LoVo (cell line): ENCODE measurements at places on chromosomes 3 and 15.
A peak's percentile ranks its signal among the peaks of the same experiment; 100 is the strongest.

- no peak for DNase-seq
Measured at GRCh38 chr3:141218162-141218835, 13.3 kb upstream of the PXYLP1 start.

GRCh38 chr3:197024881-197025735, 4.5 kb downstream of the MELTF start:
- no peak for DNase-seq

- DNase-seq, result no peak
Measured at GRCh38 chr3:53613125-53613524, 118.7 kb downstream of the CACNA1D start.

- DNase-seq, result no peak
Measured at GRCh38 chr15:92714077-92714476, 58.5 kb upstream of the FAM174B start.

DNA sequence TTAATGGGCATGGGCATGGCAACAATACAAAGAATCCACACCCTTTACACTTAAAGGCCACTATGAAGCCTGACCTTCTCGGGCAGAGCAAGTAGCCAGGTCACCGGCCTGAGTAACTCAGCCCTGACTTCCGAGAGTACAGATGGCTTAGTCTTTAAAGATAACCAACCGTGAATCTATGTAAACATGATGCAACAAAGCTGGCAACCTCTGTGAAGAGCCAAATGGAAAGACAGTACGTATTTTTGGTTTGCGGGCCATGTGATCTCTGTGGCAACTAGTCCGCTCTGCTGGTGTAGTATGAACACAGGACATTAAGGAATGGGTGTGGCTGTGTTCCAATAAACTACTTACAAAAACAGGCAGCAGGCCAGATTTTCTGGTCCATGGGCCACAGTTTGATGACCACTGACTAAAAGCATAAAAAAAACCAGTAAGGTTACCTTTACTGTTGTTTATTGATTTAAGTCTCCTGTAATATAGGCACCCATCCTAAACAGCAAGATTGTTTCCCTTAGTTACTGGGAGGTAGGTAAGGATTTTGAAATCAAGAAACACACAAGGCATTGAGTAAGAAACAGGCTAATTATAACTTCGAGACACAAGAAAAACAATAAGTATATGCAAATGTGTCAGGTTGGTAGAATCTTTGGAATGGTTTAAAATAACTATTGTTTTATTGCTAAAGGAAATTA, 14.5 kb downstream of the RIOX2 start:
- no peak for DNase-seq

DNA sequence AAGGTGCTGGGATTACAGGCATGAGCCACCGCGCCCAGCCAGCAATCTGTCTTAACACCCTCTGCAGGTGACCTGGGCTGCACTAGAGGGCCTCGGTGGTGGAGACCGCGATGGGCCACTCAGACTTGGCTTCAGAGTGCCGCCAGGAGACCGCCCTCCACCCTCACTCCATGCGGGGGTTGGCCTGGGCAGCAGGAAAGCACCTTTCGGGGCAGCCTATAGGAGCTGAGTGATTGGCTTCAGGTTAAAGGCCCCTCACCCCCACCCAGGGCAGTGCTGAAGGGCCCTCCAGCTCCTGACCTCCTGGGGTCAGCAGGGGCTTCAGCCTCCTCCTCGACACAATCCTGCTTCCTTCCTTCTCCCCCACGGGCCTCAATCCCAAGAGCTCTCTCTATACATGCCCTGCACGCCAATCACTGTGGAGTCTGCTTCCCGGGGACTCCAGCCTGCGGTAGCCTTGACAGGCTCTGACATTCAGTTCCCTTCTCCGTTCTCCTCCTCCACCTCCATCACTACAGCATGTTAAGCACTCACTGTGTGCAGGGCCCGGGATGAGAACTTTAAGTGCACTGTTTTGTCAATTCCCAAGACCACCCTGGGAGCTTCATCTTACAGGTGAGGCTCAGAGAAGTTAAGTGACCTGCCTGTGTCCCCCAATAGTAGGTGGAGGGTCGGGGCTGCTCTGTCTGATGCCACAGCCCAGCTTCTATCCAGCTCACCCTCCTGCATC, 225.3 kb downstream of the XXYLT1 start:
- DNase-seq, result no peak

DNA sequence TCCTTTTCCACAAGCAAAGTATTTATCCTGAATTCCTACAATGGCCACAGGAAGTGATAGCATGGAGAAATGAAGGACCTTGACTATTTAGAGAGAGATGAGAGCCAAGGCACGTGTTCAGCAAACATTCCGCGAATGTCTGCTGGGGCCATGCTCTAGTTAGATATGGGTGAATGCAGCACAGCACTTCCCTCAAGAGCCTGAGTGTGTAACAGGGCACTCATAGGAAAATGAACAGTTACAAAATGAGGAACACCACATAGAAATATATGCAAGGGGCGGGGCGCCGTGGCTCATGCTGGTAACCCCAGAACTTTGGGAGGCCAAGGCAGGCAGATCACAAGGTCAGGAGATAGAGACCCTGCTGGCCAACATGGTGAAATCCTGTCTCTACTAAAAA, 406.9 kb downstream of the NR2F2 start:
- DNase-seq, result no peak

GRCh38 chr15:93042211-93042610, 46.8 kb downstream of the RGMA start:
- DNase-seq, result no peak

DNA sequence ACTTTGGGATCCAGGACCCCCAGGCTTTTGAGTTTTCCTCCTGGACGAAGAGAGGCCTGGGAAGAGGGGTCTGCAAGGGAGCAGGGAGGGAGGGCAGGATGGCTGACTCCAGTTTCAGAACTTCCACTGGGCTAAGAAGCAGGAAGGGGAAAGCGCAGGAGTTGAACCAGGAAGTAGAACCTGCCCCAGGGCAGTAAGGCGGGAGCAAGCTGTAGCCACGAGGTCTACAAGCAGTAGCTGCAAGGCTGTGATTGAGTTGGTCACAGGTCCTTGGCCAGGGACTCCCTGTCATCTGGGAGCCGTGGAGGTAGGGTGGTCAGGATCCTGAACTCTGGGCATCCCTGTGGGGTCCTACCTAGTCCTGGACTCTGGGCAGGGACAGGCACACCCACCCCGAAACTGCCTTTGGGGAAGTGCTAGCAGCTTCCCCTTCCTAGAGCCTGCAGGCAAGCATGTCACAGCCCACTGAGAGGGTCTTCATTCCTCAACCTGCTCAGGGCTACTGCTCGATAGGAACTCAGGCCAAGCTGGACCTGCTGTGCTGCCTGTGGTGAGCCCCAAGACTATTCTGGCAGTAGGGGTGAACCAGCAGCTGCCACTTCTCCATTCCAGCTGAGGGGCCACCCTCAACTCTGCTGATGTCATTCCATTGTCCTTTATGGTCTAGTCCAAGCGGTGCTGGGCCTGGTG, 5.8 kb upstream of the GNAI2 start:
- no peak for DNase-seq

GRCh38 chr15:37934340-37934739, at the start of gene TMCO5A:
Gene TMCO5A, plus strand, starts transcription at chr15:37934640. Its CDS starts 1,684 bp downstream, at chr15:37936324.
- DNase-seq, result no peak

- DNase-seq, result no peak
Measured at GRCh38 chr3:5052247-5052646, 69.8 kb upstream of the ARL8B start.

DNA sequence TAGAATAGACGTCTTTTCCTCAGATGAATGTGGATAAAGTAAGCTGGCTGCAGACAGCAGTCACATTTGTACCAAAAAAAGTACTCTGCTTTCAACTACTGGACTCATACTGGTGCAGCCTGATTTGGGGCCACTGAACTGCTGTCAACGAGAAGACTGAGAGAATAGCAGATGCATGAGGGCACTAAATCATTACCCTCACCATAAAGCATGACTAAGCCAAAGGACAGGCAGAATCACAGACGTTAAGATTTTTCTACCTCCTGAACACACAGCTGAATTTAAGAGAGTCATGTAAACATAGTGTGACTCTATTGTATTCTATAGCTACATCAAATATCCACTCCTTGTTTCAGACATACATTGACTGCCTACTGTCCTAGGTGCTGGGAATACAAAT, 67.8 kb upstream of the CDAN1 start:
- DNase-seq, result no peak

DNA sequence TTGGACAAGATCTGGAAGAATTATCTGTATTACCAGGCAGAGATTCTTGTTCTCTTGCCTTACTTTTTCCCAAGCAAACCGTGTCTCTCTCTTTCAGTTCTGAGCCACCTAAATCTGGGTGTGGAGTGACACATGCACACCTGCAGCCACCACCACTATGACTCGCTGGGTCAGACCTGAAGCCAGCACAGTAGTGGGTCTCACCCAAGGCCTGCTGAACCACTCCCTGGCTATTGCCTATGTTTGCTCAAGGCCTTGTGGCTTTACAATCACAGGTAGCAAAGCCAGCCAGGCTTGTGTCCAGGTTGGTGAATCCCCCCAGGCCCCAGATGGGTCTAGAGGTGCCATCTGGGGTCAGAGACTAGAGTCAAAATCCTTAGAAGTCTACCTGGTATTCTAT, 28.7 kb upstream of the COPB2 start:
- DNase-seq, result peak; percentile 49

DNA sequence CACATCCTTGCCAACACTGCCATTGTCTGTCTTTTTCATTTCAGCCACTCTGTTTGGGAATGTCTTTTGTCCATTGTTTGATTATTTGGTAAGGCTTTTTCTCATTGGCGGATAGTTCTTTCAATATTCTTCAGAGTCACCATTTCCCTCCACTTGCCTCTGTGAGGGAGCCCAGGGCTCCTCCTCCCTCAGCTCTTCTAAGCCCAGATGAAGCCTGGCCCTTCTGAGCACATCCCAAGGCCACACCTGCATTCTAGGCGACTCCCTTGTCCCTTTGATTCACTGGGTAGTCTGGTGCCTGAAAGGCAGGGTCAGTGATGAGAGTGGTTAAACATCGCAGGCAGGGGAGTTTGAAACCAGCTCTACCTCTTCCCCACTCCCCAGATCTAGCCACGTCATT, 12.4 kb upstream of the LTF start:
- no peak for DNase-seq

DNA sequence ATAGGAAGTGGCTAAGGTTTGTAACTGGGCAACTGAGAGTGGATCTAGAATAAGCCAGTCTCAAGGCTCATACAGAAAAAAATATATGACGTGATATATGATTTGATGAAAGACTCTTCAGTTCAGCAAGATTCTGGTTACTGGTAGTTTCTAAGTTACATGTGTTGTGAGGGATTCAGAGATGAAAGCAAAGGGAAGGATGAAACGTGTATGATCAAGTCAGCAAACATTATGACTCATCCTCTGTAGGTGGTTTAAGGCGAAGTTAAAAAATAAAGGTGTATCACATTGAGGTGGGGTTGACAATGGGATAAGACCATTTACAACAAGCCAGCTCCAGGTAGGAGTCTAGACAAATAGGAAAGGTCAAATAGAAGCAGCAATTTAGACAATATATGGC, 16.2 kb downstream of the TERC start:
- DNase-seq, result peak; percentile 49
